Stimulated activated CD8-positive, alpha-beta memory T cell treated with anti-CD3 and anti-CD28 coated beads, Interleukin-4, amount 100 ng/mL, for 48 hours (primary cell): ENCODE measurements at places on chromosomes 12 and 14.

- peak; percentile 35 for DNase-seq
Measured at GRCh38 chr14:60647081-60647836, 2.0 kb downstream of the SIX1 start.

GRCh38 chr14:23228812-23229211, 8.9 kb upstream of the RNF212B start:
- DNase-seq, result no peak

GRCh38 chr12:93549174-93549573, 23.3 kb upstream of the SOCS2 start:
- no peak for DNase-seq

GRCh38 chr14:55910601-55911243, 207.5 kb upstream of the PELI2 start:
- DNase-seq, result no peak

- DNase-seq, result no peak
Measured at GRCh38 chr14:60317609-60318008, 68.6 kb downstream of the PPM1A start.

DNA sequence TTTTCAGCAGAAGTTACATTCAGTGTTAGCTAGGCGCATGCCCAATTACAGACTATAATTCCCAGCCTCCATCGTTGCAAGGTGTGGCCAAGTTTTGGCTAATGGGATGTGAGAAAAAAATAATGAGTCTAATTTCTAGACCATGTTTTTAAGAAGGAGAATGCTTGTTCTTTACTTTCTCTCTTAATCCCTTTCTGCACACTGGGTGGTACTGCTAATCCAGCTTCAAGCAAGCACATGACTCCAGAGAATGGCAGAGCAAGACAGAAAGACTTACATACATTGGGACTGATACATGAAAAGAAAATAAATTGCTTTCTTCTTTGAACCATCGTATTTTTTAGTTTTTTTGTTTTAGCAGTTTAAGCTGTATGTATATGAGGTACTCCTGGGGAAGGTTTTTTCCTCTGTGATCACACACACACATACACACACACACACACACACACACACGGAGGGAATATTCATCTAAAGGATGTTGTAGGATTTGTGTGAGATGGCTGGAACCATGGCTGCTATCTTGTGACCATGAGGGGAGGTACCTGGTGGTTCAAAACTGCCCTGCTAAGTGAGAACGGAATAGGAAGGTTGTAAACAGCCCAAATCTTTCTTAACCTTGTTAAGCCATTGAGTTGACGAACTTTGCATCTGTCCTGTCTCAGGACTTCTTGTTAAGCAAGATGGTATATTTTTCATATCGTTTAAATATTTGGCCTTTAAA, 34.3 kb upstream of the LTA4H start:
- no peak for DNase-seq
